ENCODE measurements at places on chromosomes 6 and 20. TPM values are rescaled to one million over a fixed set of nuclear protein-coding genes. Genes with fewer than 3 reads are reported as not detected.

- H3K27me3 ChIP-seq = no peaks in the 10 kb centered on the region
- no peaks in the 10 kb centered on the region for H3K36me3 ChIP-seq
- no peak overlapping the region for H3K27ac ChIP-seq
- DNase-seq = no peak
- H3K4me3 ChIP-seq = no peak overlapping the region
These were observed 88.0 kb downstream of the ATP9A start for GRCh38 chr20:51680067-51680749.

GRCh38 chr6:161837854-161838253, 564.0 kb upstream of the AGPAT4 start:
- no peaks in the 10 kb centered on the region for H3K36me3 ChIP-seq
- no peak overlapping the region for H3K4me3 ChIP-seq
- DNase-seq = no peak
- no peaks in the 10 kb centered on the region for H3K4me1 ChIP-seq

- no peak for DNase-seq
- no peak overlapping the region for H3K27ac ChIP-seq
- no peak overlapping the region for H3K4me3 ChIP-seq
- no peaks in the 10 kb centered on the region for H3K36me3 ChIP-seq
These were observed 7.2 kb downstream of the C20orf202 start for GRCh38 chr20:1210501-1210900.

- H3K4me1 ChIP-seq = peaks cover 68% of the 10 kb centered on the region
- H3K4me3 ChIP-seq = no peak overlapping the region
- peaks cover 13% of the 10 kb centered on the region for H3K36me3 ChIP-seq
- no peak for DNase-seq
- peak overlapping the region; percentile 72 for H3K27ac ChIP-seq
These were observed 26.9 kb downstream of the SPATA2 start for GRCh38 chr20:49888212-49889000.

DNA sequence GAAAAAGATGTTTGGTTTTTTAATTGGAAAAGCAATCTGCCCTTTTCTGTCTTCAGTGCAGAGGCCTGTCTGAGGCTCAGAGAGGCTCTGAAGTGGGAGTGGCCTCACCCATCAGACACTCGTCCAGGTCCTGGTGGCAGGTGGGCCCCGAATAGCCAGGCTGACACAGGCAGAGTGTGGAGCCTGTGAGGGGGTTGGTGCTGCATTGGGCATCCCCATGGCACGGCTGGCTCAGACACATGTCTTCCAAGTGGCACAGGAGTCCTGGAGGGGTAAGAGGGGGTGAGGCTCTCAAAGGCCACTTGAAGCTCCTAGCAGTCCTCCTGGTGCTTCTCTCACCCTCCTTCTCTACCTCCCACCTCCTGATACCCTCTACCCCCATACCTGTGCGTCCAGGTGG, 3.8 kb downstream of the NOTCH4 start:
- H3K27ac ChIP-seq = no peak overlapping the region
- H3K27me3 ChIP-seq = no peaks in the 10 kb centered on the region
- H3K36me3 ChIP-seq = no peaks in the 10 kb centered on the region
- H3K4me1 ChIP-seq = no peaks in the 10 kb centered on the region

DNA sequence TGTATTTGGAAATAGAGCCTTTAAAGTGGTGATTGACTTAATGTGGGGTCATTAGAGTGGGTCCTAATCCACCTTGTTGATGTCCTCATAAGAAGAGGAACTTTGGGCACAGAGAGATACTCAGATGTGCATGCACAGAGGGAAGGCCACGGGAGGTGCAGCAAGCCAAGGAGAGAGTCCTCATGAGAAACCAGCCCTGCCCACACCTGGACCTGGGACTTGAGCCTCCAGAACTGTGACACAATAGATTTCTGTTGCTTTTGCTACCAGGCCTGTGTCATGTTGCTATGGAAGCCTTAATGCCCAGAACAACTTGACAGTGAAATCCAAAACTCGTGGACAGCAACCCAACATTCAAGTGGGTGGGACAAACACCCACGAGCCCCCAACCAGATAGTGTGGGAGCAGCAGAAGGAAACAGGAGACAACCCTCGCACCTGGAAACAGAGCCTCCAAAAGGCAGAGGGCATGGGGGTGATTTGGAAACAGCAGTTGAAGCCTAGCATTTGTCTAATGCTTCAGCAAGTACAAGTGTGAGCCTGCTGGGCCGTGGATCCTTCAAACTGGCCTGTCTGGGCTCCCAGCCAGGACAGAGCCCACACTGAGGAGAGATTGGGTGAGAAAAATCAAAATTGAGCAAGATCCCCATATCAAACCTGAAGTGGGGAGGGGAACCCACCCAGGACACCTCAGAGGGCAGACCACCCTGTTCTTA, 201.0 kb upstream of the CST7 start:
- H3K27ac ChIP-seq = no peak overlapping the region
- DNase-seq = no peak
- H3K4me3 ChIP-seq = no peak overlapping the region
- H3K36me3 ChIP-seq = no peaks in the 10 kb centered on the region

DNA sequence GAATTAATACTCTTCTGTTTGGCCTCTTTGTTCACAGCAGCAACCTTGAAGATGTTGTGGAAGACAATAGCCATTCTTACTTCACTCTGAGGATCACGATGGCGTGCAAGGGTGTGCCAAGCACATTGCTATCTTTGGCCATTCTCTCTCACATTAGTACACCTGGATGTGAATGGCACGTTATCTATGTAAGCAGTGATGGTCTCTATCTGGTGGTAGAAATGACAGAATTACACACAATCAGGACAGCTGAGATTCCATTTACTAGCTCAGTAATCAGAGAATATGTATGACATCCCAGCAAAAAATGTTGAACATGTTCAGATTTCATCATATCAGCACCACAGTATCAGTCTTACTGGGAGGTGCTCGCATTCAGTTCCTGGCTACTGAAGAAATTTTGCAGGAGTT, 116.2 kb downstream of the LCA5 start:
- no peak for DNase-seq
- H3K4me3 ChIP-seq = no peak overlapping the region
- no peaks in the 10 kb centered on the region for H3K36me3 ChIP-seq
- H3K27me3 ChIP-seq = no peaks in the 10 kb centered on the region
- peaks cover 11% of the 10 kb centered on the region for H3K4me1 ChIP-seq

GRCh38 chr6:38570750-38571149, 69.0 kb downstream of the BTBD9 start:
- no peak for DNase-seq
- no peak overlapping the region for H3K27ac ChIP-seq
- H3K4me1 ChIP-seq = no peaks in the 10 kb centered on the region
- no peaks in the 10 kb centered on the region for H3K27me3 ChIP-seq

GRCh38 chr6:16766836-16767745, 5.8 kb upstream of the ATXN1 start:
- no peak overlapping the region for H3K4me3 ChIP-seq
- H3K36me3 ChIP-seq = no peaks in the 10 kb centered on the region
- H3K27me3 ChIP-seq = no peaks in the 10 kb centered on the region
- H3K4me1 ChIP-seq = peaks cover 69% of the 10 kb centered on the region
- no peak overlapping the region for H3K27ac ChIP-seq
- DNase-seq = no peak

- no peak overlapping the region for H3K27ac ChIP-seq
- DNase-seq = no peak
- H3K27me3 ChIP-seq = no peaks in the 10 kb centered on the region
- no peaks in the 10 kb centered on the region for H3K36me3 ChIP-seq
These were observed 16.7 kb upstream of the ENTPD6 start for GRCh38 chr20:25178563-25179438.

- H3K27ac ChIP-seq = no peak overlapping the region
- H3K4me3 ChIP-seq = no peak overlapping the region
- H3K27me3 ChIP-seq = peaks cover 3% of the 10 kb centered on the region
- no peak for DNase-seq
- H3K4me1 ChIP-seq = no peaks in the 10 kb centered on the region
- H3K36me3 ChIP-seq = no peaks in the 10 kb centered on the region
These were observed 242.1 kb downstream of the SOD2 start for GRCh38 chr6:159450815-159451465.

- H3K4me1 ChIP-seq = no peaks in the 10 kb centered on the region
- no peak overlapping the region for H3K4me3 ChIP-seq
- no peaks in the 10 kb centered on the region for H3K27me3 ChIP-seq
These were observed 49.8 kb upstream of the ADTRP start for GRCh38 chr6:11828262-11828870.

DNA sequence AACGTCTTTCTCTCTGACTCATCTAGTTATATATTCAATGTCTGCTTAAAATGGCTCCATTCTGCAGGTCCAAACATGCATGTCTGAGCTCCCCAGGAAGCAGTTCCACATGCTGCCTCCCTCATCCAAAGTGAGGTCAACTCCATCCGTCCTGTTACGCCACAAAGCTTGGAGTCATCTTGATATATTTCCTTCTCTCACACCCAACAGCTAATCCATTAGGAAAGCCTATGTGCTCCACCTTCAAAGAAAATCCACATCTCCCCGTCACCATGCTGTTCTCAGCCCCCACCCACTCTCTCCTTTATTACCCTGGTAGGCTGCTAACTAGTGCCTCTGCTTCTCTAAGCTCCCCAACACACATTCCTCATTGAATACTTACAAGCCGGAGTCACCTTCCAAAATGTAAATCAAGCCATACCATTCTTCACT, 130.2 kb upstream of the SYNDIG1 start:
- H3K27me3 ChIP-seq = no peaks in the 10 kb centered on the region
- no peaks in the 10 kb centered on the region for H3K36me3 ChIP-seq
- DNase-seq = no peak

- H3K4me3 ChIP-seq = no peak overlapping the region
- no peaks in the 10 kb centered on the region for H3K27me3 ChIP-seq
- no peaks in the 10 kb centered on the region for H3K36me3 ChIP-seq
These were observed 31.4 kb upstream of the SIRPG start for GRCh38 chr20:1688886-1689538.

DNA sequence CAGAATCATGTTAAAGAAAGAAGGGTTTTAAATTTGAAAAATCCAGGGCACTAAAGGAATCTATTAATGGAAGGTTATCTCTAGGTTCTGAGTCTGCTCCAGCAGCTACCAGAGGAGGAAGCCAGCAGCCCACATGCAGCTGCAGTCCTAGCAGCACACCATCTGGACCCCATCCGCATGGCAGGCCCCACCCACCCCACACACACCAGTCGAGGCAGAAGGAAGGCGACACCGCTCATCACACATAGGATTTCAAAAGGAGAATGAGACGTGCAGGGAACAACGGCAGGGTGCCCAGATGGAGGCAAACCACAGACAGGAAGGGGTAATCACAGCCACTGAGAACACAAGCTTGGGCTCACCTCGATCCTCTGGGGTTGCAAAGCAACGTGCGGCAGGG, 78.9 kb downstream of the GINS1 start:
- DNase-seq = peak; percentile 21
- no peak overlapping the region for H3K27ac ChIP-seq
- H3K27me3 ChIP-seq = no peaks in the 10 kb centered on the region
- peaks cover 10% of the 10 kb centered on the region for H3K4me1 ChIP-seq
- no peaks in the 10 kb centered on the region for H3K36me3 ChIP-seq

GRCh38 chr6:24858177-24858653, 59.5 kb upstream of the ARMH2 start:
- H3K27me3 ChIP-seq = no peaks in the 10 kb centered on the region
- H3K4me3 ChIP-seq = no peak overlapping the region
- H3K4me1 ChIP-seq = peaks cover 16% of the 10 kb centered on the region
- DNase-seq = no peak

- no peak overlapping the region for H3K27ac ChIP-seq
- no peak overlapping the region for H3K4me3 ChIP-seq
- H3K4me1 ChIP-seq = no peaks in the 10 kb centered on the region
- DNase-seq = no peak
- H3K36me3 ChIP-seq = no peaks in the 10 kb centered on the region
- no peaks in the 10 kb centered on the region for H3K27me3 ChIP-seq
These were observed 446.3 kb upstream of the SLC35B3 start for GRCh38 chr6:8881663-8882062.

- peaks cover 31% of the 10 kb centered on the region for H3K36me3 ChIP-seq
- peak within 1 kb of the TSS; percentile 64 for H3K27ac ChIP-seq
- DNase-seq = peak; percentile 96
These were observed at the start of gene HSD17B8 for GRCh38 chr6:33204415-33205190. Gene HSD17B8 (plus strand): TSS chr6:33204655. CDS start chr6:33204669, 14 bp downstream.

- no peak for DNase-seq
- no peaks in the 10 kb centered on the region for H3K27me3 ChIP-seq
- H3K4me1 ChIP-seq = no peaks in the 10 kb centered on the region
- no peak overlapping the region for H3K27ac ChIP-seq
- H3K36me3 ChIP-seq = no peaks in the 10 kb centered on the region
These were observed 100.7 kb downstream of the SGK1 start for GRCh38 chr6:134217105-134217797.

- no peaks in the 10 kb centered on the region for H3K4me1 ChIP-seq
- H3K27me3 ChIP-seq = no peaks in the 10 kb centered on the region
These were observed 140.2 kb upstream of the MMS22L start for GRCh38 chr6:97423190-97423589.

GRCh38 chr6:142395768-142396231, 94.0 kb downstream of the ADGRG6 start:
- no peaks in the 10 kb centered on the region for H3K36me3 ChIP-seq
- no peak overlapping the region for H3K27ac ChIP-seq
- no peak for DNase-seq
- H3K27me3 ChIP-seq = no peaks in the 10 kb centered on the region
- H3K4me1 ChIP-seq = no peaks in the 10 kb centered on the region

Gene CCDC167
- 26.3 TPM for total RNA-seq

Gene LHFPL5
- not detected for total RNA-seq

Gene HLA-DQB2
- total RNA-seq = not detected

Gene CNR1
- total RNA-seq = 1.1 TPM

Gene PSORS1C1
- total RNA-seq = 2.6 TPM

Gene OPRM1
- total RNA-seq = not detected

Gene PPP1R14C
- 82.3 TPM for total RNA-seq

Gene NTSR1
- total RNA-seq = not detected
